ENCODE measurements at places on chromosomes 1 and 21. TPM values are rescaled to one million over a fixed set of nuclear protein-coding genes. Genes with fewer than 3 reads are reported as not detected.

The GBP6 gene
- total RNA-seq = not detected

The ZNF593OS gene
- total RNA-seq = 2.1 TPM

The KLF17 gene
- not detected for total RNA-seq

DNA sequence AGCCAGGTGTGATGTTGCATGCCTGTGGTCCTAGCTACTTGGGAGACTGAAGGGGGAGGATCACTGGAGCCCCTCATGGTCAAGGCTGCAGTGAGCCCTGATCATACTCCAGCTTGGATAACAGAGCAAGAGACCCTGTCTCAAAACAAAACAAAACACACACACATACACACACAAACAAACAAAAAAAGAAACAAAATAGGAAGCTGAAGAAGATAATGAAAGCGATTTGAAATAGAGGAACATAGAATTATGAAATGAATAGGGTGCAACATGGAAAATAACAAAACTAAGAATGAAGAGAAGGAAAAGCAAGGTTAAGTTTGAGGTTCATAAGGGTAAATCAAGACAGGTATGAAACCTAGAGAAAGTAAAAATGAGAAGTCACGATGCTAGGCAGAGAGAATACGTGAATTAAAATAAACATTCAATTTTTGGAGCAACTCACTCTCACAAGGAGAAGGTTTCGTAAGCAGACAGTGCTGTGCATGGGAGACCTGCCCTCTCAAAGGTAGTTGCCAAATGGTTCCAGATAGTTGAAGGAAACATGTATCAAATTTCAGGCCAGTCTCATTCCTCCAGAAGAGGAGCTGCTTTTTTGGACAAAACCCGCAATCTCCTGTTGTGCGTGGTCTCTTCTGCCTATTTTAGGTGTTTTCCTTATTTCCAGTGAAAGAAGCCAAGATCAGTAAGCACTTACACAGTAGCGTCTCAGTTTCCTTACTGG lies 3.3 kb downstream of the CD46 start:
- H3K4me3 ChIP-seq = no peak overlapping the region
- no peak for DNase-seq
- H3K27me3 ChIP-seq = no peaks in the 10 kb centered on the region
- peaks cover 16% of the 10 kb centered on the region for H3K36me3 ChIP-seq

- H3K36me3 ChIP-seq = no peaks in the 10 kb centered on the region
- H3K4me1 ChIP-seq = no peaks in the 10 kb centered on the region
- no peak overlapping the region for H3K27ac ChIP-seq
- H3K27me3 ChIP-seq = no peaks in the 10 kb centered on the region
- DNase-seq = no peak
- no peak overlapping the region for H3K4me3 ChIP-seq
Observed at GRCh38 chr1:151815716-151816327, 10.6 kb upstream of the LINGO4 start.

DNA sequence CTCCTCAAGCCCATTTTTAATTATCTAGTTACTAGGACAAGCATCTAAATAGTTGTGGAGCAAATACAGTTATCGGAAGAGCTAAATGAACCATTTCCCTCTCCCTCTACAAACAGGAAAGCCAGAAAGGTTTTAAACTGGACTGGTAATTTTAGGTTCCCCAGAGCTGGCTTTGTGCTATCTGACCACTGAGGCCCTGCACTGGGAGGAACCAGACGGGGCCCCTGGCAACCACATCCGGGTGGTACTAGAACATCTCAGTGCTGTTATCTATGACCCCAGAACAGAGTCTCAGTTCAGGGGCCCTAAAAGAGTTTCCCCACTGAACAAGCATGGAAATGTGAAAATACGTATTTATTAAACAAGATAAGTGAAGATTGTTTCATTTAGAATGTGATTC lies 7.7 kb upstream of the RSPH1 start:
- H3K27me3 ChIP-seq = no peaks in the 10 kb centered on the region
- DNase-seq = no peak
- H3K27ac ChIP-seq = no peak overlapping the region
- H3K4me3 ChIP-seq = no peak overlapping the region
- H3K36me3 ChIP-seq = no peaks in the 10 kb centered on the region

DNA sequence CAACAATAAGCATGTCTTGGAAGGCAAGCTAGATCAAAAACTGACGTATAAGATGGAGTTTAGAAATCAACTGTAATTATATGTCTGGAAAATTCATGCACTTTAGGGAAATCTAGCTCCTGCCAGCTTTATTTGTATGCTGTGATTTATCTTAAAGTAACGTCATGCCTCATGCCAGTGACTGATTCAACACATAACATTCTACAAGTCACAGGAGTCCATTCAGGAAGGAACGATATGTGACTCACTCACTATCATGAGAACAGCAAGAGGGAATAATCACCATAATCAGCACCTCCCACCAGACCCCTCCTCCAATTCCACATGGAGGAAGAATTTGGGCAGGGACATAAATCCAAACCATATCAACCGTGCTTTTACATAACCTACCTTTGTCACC lies 682.4 kb upstream of the ADAMTS5 start:
- H3K36me3 ChIP-seq = no peaks in the 10 kb centered on the region
- no peak overlapping the region for H3K4me3 ChIP-seq
- H3K4me1 ChIP-seq = no peaks in the 10 kb centered on the region

DNA sequence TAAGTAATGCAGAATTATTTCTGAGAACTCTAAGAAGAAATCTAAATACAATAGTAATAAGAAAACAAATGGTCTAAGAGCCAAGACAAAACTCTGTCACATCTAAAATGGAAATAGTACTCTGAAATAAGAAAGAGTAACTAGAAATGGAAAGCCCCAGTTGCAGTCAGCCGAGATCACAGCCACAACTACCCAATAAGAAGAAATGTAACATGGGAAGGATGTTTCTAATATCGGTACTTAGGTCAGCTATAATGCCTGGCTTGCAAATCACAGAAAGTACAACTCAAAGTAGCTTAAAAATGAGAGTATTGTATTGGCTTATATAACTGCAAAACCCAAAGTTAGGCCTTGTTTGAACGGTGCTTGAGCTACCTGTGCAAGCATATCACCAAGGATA lies 58.6 kb upstream of the USP25 start:
- H3K36me3 ChIP-seq = no peaks in the 10 kb centered on the region
- no peak for DNase-seq
- no peaks in the 10 kb centered on the region for H3K4me1 ChIP-seq
- no peak overlapping the region for H3K27ac ChIP-seq
- no peaks in the 10 kb centered on the region for H3K27me3 ChIP-seq

DNA sequence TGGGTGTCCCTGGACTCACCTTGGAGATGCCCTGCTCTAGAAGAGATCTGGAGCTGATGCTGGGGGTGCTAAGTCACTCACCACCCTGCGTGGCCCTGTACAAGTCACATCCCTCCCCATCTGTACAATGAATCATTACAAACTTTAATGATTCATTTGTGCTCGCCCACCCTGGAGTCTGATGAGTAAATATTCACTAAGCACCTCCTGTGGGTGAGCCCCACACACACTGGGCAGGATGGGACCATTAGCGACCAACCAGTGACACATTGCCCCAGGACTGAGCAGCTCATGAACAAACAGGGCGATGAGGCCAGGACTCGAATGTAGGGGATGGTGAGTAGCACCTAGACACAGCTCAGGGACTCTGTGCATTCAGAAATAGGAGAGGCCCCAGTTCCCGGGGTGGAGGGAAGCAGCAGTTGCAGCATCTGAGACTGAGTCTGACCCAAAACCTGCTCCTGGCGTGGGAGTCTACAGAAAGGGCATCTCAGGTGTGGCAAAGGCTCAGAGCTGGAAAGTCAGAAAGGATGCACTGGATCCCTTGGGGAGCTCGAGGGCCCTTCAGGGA lies 18.1 kb upstream of the PDZK1IP1 start:
- no peak overlapping the region for H3K4me3 ChIP-seq
- peaks cover 83% of the 10 kb centered on the region for H3K27me3 ChIP-seq
- no peak overlapping the region for H3K27ac ChIP-seq
- DNase-seq = no peak

Data from neural progenitor cell (in vitro differentiated cells).